Activated CD8-positive, alpha-beta T cell treated with anti-CD3 and anti-CD28 coated beads, Interleukin-2, amount 10 ng/mL, durations not matched to agents 7 days and 5 days (primary cell): ENCODE measurements at places on chromosomes 1 and 21. TPM values are rescaled to one million over a fixed set of nuclear protein-coding genes. Genes with fewer than 3 reads are reported as not detected.
A peak's percentile ranks its signal among the peaks of the same experiment; 100 is the strongest.

OR6K3 gene
- not detected for total RNA-seq

DNA sequence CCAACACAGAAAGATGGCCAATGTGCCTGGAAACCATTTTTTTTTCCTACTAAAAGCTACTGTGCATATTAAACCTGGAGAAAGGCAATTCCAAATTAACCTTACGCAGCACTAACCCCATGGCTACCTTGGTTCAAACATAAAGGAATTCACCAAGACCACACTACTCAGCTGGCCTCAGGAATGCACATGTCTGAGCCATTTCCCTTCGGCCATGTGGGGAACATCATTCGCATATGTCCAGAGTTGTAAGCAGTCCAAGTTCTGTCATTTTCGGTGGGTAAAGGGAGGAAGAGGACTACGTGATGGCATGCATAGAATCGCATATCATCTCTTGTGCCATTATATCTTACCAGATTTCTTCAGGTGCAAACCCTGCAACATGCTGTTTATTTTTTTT, 175.4 kb downstream of the NTMT2 start:
- DNase-seq = no peak

GRCh38 chr1:228500143-228500734, 13.1 kb downstream of the RNF187 start:
- DNase-seq = no peak

DNA sequence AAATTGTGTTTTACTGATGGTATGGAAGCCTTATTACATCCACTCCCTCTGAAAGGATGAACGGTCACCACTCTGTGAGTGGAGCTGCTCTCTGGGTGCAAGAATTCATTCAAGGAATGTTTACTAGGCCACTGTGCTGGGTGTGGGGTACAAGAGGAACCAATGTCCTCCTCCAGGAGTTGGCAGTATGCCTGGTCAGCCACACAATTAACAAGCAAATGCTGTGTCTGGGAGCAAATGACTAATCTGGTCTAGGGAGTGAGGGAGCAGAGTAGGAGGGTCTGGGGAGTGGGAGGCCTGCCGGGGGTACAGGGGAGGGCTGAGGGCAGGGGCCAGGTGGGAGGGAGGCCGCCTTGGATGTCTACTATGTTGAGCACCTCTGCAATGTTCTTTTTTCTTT, 27.2 kb upstream of the TDRD10 start:
- no peak for DNase-seq

- no peak for DNase-seq
Measured at GRCh38 chr21:42666925-42667324, 13.5 kb downstream of the PDE9A start.

DNA sequence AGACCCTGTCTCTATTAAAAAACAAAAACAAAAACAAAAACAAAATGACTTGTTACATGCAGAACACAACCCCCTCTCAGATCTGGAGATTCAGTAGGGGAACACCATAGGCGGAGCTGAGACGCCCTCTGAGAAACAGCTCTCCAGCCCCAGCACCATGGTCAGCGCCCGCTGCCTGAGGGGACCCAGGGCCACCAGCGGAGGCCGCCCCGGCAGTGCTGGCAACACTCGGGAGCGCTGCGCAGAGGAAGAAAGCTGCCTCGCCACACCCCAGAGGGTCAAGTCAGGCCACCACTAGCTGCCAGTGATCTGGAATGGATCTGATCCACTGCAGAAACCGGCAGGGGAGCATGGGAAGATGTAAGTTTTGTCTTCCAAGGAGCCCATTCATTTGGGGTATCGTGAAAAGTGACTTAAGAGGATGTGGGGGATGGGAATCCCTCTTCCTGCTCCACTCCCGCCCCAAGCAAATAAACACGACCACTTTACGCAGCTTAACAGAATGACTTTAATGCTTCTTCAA, 3.1 kb downstream of the ACTA1 start:
- peak; percentile 71 for DNase-seq

- no peak for DNase-seq
Measured at GRCh38 chr1:118960567-118961136, 27.5 kb downstream of the TBX15 start.

WASF2 gene
- 120 TPM for total RNA-seq

DNA sequence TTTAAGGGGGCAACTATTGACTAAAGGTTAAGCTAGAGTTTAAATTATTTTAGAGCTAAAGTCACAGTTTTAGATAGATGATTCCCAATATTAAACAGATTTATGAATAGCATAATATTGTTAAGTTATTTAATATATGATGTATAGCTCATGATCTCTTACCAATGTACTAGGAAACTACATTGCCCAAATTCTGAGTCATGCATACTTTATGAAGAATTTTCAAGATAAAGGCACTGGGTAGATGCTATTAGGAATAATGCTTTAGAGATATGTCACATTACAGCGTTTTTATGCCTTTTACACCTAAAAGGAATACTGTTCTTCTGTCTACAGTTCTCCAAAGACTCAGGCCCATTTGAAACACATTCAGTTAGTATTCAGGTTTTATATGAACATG, 215.1 kb downstream of the NCAM2 start:
- DNase-seq = no peak

GRCh38 chr1:89643577-89643976, 10.7 kb downstream of the LRRC8C start:
- DNase-seq = no peak

- peak; percentile 69 for DNase-seq
Measured at GRCh38 chr1:36924282-36924811, 110.0 kb downstream of the GRIK3 start.

GRCh38 chr21:24127651-24128050, 1479.6 kb downstream of the MRPL39 start:
- DNase-seq = no peak

- DNase-seq = no peak
Measured at GRCh38 chr1:42679364-42679983, 2.7 kb upstream of the YBX1 start.

DNA sequence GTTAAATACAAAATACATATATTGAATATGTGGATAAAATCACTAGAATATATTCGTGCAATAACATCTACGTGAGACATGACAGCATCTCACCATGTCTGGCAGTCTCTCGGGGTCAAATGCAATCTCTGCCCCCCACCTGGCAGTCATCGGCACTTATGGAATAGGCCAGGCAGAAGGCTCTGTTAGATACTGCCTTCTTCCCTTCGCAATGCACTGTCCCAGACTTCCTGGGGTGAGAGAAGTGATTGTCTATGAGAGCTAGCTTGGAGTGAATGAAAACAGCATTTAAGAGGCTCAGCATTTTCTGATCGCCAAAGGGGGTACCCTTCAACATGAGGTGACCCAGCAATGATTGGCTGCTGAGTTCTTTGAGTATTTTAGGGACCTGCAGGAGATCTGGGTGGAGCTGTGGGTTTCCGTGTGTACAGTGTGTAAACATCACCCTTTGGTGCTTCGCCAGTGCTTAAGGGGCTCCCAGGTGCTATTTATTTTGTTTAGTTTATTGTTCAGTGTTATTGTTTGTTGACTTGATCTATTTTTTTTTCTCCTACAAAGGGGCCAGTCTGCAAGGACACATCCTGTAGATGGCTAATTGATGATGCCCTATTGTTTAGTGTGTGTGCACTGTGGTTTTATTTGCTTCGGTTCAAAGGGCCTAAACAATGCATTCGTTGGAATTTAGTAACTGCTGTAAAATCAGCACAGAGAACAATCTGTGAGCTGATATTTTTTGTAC, 10.2 kb downstream of the ERG start:
- no peak for DNase-seq

DNA sequence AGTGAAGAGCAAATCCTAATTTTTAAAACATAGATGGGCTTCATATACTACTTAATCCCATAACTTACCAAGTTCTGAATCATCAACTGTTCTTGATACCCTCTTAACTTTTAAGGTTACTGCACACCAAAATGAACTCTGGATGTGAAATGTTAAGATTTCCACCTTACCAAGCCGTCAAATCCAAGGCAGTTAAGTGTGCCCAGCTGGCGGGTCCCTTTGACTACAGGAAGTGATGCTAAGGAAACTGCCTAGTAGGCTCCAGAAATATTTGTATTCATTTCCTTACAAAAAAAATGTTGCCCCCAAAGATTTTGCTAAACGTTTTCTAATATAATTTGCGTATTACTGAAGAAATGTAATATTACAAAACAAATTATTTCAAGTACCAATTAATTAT, 10.7 kb downstream of the NRIP1 start:
- DNase-seq = no peak

GRCh38 chr1:233354983-233355382, 27.5 kb downstream of the MAP3K21 start:
- no peak for DNase-seq

DNA sequence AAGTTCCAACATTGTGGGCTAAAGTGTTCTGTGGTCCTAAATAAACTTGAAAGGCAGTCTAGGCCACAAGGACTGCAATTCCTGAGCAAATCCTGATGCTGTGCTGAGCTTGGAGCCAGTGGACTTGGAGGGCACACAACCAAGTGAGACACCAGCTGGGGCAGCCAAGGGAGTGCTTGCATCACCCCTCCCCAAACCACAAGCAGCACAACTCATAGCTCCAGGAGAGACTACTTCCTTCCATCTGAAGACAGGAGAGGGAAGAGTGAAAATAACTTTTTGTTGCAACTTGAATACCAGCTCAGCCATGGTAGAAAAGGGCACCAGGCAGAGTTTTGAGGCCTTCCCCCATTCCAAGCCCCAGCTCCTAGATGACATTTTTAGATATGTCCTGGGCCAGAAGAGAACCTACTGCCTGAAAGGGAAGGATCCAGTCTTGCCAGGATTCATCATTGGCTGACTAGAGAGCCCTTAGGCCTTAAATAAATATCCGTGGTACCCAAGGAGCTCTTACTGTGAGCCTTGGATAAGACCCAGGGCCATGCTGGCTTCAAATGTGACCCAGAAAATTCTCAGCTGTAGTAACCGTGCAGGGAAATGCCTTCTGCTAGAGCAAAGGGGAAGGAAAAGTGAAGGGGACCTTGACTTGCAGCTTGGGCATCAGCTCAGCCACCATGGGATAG, 35.4 kb upstream of the LRRC8B start:
- no peak for DNase-seq

GRCh38 chr21:27741736-27742135, 774.8 kb upstream of the ADAMTS5 start:
- DNase-seq = no peak

DNA sequence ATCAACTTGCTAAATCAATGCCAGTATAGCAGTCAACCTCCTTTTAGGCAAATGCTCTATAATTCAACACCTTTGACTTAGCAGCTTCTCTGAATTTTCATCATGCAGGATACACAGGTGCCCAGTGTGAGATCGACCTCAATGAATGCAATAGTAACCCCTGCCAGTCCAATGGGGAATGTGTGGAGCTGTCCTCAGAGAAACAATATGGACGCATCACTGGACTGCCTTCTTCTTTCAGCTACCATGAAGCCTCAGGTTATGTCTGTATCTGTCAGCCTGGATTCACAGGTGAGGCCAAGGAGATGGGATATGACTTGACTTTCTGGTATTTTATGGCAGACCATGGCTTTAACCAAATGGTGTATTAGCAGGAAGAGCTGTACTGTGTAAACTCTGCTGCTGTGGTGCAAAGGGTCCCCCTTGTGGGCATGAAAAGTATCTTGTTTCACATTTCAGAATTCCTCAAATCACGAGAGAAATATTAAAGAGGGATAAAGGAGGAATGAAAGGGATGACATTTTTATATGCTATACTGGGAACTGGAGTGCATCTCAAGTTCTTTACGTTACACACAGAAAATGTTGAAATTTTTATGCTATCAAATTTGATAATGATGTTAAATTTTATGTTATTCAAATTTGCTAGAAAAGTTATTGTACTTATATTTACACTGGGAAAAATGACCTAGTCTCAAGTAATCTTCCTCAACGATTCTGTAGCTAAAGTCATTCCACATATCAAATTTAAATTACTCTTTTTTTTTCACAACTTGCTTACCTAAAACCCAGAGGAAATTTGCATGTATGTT, 88.9 kb downstream of the CRB1 start:
- DNase-seq = peak; percentile 45

DNA sequence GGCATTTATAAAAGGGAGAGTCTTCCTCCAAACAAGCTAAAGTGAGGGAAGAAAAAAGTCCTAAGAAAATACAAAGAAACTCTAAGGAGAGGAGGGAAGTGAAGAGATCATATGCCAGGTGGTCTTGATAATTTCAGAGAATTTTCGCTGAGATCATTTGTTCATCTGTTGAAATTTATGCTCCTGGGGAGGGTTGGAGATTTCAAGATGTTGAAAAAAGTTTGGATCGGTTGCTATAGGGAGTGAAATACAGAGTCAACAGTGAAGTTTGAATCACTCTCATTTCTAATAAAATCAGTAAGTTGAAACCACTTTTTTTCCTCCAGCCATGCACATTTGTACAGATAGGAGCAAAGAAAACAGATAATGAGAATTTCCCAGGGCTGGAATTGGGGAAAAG, 299.1 kb upstream of the ADAMTS5 start:
- no peak for DNase-seq

GRCh38 chr1:232385221-232385620, 244.7 kb downstream of the SIPA1L2 start:
- no peak for DNase-seq
